ENCODE measurements at places on chromosomes 7 and 10.

- no peak for DNase-seq
Observed at GRCh38 chr7:25456467-25457171, 228.3 kb upstream of the NPVF start.

GRCh38 chr10:70523549-70523948 is 45.0 kb downstream of the PALD1 start:
- DNase-seq, result no peak

- DNase-seq, result no peak
Observed at GRCh38 chr10:45265996-45266395, 49.4 kb downstream of the OR13A1 start.

- DNase-seq, result no peak
Observed at GRCh38 chr10:5976512-5977470, 552 bp downstream of the IL15RA start.

DNA sequence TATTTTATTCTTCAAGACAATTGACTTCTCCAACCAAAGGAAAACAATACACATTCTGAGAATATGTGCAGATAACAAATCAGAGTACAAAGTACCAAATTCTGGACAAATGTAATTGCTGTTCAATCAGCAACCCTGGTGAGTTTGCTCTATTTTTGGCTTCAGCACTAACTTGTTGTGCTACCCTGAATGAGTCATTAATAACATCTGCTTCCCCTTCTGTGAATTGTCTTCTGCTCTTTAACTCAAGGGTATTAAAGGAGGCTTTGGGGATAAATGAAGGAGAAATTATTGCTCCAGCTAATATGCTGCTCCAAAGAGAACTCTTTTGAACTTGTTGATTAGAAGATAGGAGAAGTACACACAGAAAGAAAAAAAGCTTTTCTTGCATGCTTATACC is 459.3 kb downstream of the HTR7 start:
- no peak for DNase-seq

DNA sequence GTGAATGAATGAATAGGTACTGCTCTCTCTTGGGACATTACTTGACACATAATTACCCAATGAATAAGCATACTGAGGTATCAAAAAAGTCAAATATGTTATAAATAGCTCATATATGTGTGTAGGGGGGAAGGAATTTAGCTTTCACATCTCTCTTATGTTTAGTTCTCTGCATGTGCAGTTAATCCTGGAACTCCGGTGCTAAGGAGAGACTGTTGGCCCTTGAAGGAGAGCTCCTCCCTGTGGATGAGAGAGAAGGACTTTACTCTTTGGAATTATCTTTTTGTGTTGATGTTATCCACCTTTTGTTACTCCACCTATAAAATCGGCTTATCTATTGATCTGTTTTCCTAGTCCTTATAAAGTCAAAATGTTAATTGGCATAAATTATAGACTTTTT is 1.2 kb downstream of the CFTR start:
- no peak for DNase-seq

DNA sequence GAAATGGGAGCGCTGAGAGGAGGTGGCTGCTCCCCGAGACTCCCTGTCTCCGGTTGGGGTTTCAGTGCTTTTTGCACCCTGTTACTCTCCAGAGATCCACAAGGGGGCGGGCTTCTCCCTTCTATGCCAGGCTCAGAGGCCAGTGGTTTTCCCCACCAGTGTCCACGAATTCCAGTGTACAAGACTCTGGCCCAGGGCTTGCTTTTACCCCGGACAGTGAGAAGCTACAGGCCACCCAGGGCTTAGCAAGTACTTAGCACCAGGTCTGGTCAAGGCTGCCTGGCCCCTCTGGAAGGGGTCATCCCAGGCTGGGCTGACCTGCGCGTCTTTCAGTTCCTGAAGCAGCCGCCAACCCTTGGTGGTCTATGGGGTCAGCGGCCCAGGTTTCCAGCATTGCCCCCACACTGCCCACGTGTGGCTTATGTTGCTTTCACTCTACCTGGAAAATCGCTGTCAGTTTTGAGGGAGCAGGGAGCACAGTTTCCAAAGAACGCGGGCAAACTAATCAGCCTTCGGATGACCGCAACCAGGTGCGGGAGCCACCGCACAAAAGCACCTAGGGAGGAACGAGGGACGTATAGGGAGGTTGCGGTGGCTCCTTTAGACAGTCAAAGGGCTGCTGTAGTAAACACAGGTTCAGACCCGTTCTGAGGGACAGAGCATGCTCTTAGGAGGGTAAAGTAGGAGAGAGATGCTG is 6.8 kb downstream of the CYP26A1 start:
- DNase-seq, result peak; percentile 52

DNA sequence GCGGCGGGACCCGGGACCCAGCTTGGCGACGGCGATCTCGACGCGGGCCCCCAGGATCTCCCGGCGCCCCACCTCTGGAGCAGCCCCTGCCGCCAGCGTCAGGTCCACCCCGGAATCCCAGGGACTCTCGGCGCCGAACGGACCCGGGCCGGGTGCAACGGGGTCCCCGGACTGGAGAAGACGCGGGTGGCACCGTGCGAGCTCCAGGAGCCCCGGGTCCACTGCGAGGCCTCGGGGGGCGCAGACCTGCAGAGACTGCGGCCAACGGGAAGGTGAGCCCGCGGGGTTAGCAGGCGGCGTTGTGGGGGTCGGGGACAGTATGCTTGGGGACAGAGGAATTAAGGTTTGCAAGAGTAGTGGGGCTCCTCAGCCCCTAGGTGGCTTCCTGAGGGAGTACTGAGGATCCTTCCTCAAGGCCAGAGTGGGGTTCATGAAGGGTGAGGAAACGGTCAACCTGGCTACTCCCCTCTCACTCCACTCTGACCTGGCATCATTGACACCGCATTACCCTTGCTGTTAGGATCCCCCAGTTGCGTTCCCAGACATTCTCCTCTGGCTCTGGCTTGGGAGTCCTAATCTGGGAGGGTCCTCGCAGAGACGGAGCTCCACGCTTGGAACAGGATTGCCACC is 353 bp downstream of the EPHB6 start:
- no peak for DNase-seq

GRCh38 chr10:60141896-60142559 is 235.7 kb upstream of the CCDC6 start:
- no peak for DNase-seq

DNA sequence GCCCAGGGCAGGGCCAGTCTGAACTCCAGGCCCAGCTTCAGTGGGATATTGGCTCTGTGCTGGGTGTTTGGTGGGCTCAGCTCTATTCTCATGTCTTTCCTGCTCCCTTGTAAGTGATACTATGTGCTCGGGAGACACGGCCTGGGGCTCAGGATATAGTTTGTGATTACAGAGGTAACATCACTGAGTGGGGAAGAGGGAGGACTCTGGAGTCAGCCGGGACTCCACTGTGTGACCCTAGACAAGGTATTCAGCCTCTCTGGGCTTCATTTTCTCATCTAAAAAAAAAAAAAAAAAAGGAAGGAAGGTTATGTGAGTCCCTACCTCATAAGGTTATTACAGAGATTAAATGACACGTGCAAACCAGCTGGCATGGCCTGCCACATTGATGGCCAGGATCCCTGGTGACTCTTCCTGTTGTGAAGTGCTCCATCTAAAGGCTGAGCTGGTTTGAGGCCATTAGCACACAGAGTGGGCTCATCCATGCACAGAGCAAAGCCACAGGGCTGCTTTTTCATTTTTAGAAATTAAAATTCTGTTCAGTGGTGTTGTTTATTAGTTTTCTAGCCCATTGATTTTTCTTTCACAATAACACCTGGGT is 15.7 kb downstream of the SLC13A4 start:
- no peak for DNase-seq

DNA sequence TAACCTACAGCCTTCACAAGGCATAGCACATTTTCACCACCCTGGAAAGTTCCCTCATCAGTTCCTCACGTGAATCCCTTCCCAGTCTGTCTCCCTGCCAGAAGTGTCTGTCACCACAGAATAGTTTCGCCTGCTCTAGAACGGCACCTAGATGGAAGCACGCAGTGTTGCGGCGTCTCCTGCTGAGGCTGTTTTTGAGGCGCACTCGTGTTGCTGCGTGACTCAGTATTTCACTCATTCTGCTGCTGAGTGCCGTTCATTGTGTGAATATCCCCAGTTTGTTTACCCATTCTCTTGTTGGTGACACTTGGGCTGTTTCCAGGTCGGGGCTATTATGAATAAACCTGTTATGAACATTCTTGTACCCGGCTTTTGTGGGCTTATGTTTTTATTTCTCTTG is 12.8 kb downstream of the NOS3 start:
- DNase-seq, result no peak

DNA sequence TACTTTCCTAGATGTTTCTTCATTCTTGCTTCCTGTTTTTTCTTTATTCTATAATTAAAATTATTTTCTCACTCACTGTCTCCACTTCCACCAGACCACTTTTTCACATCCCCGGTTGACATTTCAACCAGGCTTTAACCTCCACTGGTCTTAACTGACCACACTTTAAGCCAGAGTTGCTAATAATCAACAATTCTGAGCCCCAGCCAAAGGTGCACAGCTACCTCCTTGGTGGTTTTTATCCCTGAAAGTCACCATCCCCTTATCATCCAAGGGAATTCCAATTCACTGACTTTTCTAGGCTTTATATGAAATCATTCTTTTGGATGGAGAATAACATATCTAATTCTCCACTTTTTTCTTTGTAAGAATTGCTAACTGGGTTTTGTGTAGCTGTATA is 138.9 kb downstream of the FRMD4A start:
- no peak for DNase-seq

DNA sequence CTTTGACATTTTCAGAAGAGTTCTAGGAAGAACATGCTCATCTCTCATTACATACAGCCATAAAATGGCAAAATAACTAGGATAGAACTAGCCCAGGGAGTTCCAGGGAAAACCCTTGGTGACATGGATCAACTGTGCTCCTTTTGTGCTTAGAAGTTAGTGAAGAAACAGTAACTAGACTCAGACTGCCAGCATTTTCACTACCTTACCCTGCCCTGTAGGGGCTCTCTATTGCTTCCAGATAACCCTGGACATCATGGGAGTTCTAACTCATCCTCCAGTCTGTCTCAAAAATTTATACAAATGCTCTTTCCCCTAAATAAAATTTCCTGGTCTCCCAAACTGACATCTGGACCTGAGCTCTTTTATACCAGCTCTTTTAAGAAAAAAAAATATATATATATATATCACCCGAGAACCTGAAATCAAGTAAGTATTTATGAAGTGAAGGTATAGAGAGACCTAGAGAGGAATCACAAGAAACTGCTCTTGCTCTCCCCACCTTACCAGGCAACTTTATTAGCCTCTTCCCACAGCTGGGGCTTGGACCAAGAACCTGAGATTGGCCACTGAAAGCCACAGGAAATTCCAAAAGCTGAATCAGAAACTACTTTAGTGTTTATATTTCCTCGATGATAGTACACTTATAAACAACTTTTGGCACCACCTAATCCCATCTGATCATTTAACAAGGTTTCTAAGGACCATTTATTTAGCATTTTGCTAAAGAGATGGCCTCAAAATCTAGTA is 101.4 kb downstream of the RELN start:
- DNase-seq, result no peak

DNA sequence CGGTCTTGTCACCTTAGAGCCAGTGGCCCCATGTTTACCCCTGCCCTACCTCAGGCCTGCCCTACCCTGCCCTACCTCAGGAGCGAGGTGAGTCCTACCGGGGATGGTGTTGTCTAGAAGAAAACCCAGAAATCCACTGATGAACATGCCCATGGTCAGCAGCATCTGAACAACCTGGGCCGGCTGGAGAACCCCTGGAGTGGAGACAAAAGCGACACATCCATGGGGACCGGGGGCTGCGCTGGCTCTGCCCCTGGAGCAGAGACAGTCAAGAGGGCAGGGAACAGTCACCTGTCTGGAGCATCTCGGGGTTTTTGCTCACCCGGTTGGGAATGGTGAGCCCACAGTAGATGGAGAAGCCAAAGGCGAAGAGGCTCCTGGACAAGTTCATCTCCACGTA is 36.3 kb downstream of the STRA8 start:
- DNase-seq, result no peak

DNA sequence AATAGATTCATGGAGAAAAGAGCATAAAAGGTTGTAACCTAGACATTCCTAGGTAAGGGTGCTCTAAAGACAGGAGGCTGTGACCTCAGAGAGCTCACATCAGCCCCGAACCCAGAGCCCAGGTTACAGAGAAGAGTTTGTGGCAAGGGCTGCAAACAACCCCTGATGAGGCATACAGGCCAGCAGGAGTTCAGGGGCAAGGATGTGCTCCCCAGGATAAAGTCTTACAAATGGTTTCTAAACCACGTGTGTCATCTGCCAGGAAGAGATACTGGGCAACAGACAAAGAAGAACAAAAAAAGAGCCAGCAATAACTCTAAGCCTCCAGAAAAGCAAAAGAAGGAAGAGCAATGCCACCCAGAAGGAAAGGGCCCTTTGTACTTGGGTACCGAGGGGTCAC is 27.7 kb downstream of the NCAPG2 start:
- no peak for DNase-seq

DNA sequence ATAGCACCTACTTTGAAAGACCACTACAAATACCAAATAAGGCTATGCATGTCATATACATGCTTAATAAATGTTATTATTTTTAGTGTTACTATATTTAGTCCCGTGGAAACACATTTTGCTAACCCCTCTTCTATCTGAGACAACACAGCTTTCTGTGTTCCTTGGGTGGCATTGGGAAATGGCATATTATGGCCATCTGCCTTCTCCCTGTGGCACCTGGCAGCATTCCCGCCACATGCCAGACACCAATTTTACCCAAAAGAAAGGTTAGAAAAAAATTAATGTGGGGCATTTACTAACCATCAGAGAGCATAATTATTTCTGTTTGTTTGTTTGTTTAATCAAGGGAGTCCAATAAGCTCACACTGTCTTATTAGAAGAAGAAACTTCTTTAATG is 168.6 kb upstream of the ETV1 start:
- DNase-seq, result no peak

- DNase-seq, result no peak
Observed at GRCh38 chr7:98816241-98816640, 53.6 kb downstream of the TMEM130 start.

GRCh38 chr10:11876324-11876723 is 53.2 kb downstream of the PROSER2 start:
- DNase-seq, result no peak

DNA sequence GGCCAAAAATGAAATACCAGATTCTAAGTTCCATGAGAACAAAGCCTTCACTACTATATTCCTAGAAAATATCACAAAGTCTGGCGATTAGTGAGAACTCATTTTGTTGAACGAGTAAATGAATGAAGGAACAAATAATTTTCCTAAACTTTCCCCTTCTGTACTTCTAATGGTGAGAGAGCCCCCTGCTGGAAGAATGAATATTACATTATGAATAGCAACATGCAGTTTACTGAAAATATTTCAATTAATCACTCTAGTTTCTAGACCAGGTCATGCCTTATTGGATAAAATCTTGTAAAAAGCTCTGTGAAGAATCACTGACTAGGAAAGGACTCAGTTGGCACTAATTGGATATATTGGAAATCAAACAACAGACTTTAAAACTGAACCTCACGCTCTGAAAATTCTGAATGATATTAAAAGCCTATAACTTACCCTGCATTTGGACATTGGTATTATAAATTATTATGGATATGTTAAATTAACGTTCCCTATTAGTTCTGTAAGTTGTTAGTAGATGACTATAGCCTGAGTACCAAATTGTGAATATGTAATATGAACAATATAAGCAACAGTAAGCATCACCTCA is 32.4 kb upstream of the MTPN start:
- no peak for DNase-seq

GRCh38 chr7:129385116-129385515 is 49.1 kb upstream of the STRIP2 start:
- no peak for DNase-seq

- no peak for DNase-seq
Observed at GRCh38 chr7:55110993-55111361, 92.2 kb downstream of the EGFR start.
